NCI-H2171 (cell line): ENCODE measurements at places on chromosomes 13 and 19.
A peak's percentile ranks its signal among the peaks of the same experiment; 100 is the strongest.

DNA sequence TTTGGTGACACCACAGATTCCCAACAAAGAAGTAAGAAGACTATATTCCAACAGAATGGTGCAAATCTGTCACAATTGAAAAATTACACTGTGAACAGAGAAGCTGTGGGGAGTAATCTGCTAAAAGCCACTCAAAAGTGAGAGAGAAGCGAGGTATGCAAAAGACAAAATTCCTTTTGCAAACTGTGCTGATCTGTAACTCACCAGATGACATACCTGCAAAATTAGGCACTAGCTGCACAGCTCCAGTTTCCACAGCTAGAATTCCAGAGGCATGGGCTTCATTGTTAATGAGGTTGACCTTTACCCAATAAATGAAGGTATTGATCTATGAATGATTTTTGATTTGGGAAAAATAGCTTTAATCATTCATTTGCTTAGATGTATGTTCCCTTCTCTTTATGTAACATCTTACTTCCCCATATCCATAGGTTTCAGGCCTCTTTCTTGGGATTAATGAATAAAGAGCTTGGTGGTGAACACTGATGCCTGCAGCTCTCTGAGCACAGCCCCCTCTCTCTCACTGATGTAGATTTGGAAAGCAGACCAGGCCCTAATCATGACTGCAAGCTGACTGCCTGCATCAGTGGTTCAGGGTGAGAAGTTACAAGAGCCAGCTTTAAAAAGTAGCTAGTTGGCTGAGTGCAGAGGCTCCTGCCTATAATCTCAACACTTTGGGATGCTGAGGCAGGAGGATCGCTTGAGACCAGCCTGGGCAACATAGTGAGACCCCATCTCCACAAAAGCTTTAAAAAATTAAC lies 85.2 kb downstream of the LACC1 start:
- DNase-seq, result no peak

DNA sequence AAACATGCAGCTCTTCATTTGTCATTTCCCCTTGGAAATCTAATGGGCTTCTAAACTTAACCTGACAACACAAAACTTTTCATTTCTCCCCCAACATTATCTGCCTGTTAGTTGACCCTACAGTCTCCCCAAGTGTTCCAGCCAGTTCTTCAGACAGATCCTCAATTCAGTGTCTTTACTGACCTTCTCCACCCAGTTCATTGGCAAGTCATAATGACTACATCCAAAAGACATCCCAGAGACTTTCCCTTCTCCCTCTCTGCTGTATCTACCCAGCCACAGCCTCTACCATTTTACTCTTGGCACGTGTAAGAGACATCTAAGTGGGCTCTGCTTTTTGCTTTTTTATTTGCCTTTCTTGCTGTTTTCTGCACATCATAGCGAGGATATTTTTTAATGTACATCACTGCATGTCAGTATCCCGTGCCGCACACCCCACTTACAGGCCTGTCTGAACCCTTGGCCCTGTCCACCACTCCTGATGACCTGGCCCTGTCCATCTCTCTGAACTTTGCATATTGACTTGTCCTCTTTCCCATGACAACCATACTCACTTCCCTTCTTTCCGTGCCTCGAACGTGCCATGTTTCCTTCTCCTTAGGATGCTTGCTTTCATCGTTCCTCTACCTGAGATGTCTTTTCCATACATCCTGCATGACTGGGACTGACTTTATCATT lies 391.9 kb downstream of the IRS2 start:
- DNase-seq, result no peak

DNA sequence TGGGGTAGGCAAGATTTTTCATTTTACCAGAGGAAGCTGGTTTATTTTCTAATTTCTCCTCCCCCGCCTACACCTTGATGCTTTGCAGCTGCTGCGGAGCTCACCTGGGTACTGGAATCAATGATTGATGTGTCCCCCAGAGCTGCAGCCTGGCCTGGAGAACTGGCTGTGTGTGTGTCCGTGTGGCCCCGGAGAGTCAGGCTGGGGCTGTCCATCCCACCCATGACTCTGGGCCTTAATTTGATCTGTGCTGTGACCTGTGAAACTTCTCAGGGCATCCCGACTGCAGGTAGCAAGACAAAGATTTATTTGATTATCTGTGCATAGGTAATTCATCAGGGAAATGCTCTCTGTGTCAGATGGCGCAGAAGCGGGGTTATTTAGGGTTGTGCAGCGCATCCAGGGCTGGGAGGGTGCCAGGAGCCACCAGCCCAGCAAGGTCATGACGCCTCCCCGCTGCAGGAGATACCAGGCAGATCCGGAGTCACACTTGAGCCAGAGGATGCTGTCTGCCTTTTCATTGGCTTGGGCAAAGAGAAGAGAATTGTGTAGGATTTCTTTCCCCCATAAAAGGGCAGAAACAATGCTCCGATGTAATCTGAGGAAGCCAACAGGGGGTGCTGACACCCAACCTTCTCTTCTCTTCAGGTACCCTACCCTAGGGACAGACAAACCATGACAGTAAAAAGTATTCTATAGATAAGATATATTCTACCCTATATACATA lies 346.6 kb downstream of the TSHZ3 start:
- no peak for DNase-seq

GRCh38 chr13:51959773-51960172 lies 51.5 kb downstream of the ATP7B start:
- no peak for DNase-seq

- peak; percentile 53 for DNase-seq
Observed at GRCh38 chr19:50705422-50706019, 14.1 kb downstream of the SHANK1 start.

DNA sequence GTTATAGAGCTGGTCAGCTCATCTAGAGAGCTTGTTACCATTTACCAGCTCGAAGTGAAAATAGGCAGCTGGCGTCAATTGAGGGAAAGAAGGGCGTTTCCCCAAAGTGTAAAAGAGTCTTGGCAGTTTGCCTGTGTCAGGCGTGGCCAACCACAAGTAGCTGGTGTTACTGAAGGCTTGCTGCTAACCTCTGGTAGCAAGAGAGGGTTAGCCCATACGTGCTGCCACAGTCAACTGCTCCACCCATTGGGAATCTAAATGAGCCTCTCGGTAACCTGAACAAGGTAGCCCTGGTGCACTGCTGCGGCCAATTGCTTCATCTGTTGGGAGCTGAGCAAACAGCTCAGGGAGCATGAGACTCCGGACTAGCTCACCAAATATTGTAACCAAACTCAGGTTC lies 314.9 kb upstream of the SLITRK5 start:
- DNase-seq, result peak; percentile 14

GRCh38 chr19:39825531-39826076 lies 8.4 kb downstream of the DYRK1B start:
- no peak for DNase-seq

GRCh38 chr13:101397742-101398141 lies 18.6 kb downstream of the NALCN start:
- no peak for DNase-seq

GRCh38 chr13:46586751-46587514 lies 34.0 kb downstream of the LRCH1 start:
- no peak for DNase-seq

DNA sequence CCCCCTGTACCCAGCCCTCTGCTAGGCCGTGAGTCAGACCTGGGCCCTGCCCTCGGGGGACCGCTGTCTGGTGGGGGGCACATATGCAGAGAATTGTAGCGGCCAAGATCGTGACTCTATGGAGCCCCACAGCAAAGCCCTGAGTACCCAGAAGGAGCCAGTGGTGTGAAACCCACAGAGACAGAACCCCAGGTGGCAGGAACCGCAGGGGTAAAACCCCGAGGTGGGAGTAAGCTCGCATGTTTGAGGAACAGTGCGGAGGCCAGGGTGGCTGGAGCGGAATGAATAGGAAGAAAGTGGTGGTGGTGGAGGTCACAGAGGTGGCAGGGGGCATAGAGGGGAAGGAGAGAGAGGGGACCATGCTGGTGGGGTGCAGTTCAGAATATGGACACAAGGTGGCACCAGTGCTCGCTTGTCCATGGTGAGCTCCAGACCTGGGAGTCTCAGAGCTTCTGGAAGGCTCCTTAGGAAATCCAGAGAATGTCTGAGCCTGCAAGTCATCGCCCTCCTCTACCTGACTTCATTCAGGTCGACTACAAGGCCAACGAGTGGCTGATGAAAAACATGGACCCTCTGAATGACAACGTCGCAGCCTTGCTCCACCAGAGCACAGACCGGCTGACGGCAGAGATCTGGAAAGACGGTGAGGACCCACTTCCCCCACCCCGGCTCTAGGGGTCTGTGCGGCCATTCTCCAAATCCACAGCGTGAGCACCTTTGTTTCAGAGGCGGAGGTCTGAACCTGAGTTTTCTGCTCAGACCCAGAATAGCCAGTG lies 48.9 kb downstream of the MYH14 start:
- no peak for DNase-seq

DNA sequence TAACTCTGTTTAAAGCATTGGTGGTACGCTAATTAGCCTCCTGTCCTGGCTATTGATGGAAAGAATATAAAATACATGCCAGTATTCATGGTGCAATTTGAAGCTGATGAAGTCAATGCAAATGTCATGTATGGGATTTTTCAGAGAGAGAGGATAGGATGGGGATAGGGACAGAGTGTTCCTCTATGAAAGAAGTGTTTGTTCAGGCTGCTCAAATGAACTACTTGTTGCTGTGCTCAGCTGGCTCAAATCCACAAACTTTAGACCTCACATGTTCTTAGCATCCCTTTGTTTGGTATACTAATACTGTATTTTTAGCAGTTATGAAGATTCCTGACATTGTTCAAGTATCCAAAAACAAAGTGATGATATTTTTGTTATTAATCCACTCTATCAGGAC lies 116.5 kb downstream of the SLITRK1 start:
- DNase-seq, result no peak

DNA sequence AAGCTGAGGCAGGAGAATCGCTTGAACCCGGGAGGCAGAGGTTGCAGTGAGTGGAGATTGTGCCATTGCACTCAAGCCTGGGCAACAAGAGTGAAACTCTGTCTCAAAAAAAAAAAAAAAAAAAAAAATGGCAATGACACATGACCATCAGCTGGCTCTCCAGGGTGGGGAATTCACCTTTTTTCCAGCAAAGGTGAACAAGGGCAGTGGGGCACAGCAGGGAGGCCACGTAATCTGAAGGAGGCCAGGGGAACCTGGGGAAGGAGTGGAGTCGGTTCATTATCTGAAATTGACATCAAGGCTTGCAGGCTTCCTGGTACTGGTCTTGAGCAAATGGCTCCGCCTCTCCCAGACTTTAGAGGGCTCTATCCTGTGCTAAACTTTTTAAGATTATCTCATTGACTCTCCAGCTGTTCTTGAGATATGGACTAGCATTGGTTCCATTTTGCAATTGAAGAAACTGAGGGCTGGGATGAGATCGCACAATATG lies 28.1 kb downstream of the KEAP1 start:
- DNase-seq, result no peak

- DNase-seq, result peak; percentile 70
Observed at GRCh38 chr19:12365236-12366162, at the start of gene ZNF442. Gene ZNF442, minus strand, starts transcription at chr19:12365683. Its CDS starts 2,052 bp downstream, at chr19:12363631.

DNA sequence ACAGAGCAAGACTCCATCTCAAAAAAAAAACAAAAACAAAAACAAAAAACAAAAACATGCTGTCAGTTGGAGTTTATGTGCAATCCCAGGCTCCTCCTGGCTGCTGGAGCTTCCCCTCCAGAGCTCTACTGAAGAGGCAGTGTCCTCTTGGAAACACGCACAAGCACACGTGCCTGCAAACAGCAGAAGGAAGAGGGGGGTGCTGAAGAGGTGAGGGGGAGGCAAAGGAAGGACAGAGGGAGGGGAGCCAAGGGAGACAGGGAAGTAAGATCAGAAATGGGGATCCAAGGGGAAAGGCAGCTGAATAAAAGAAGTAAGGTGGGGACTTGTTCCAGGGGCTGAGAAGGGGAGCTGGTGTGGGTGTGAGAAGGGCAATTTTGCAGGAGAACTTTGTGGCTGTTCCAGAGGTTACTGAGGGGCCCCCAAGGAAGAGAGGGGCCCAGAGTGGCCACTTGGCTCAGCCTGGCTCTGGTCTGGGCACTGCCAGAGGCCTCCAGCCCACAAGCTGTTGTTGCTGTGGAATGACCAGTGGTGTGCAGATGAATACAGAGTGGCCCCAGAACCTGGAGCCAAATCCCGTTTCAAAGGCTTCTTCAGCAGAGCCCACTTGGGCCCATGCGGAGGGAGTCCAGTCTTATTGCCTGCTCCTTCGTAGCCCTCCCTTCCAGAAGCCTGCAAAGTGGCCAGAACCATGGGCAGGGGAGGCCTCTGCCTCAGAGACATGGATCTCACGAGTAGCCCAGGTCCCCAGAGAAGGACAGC lies 34.4 kb downstream of the LYL1 start:
- DNase-seq, result no peak
